SIG-M5 (cell line): ENCODE measurements at places on chromosomes 6 and 20.

GRCh38 chr20:59253779-59254319 is 46.6 kb upstream of the EDN3 start:
- no peak for DNase-seq

- DNase-seq: no peak
These were observed 6.6 kb downstream of the HTR1E start for GRCh38 chr6:86943819-86944407.

DNA sequence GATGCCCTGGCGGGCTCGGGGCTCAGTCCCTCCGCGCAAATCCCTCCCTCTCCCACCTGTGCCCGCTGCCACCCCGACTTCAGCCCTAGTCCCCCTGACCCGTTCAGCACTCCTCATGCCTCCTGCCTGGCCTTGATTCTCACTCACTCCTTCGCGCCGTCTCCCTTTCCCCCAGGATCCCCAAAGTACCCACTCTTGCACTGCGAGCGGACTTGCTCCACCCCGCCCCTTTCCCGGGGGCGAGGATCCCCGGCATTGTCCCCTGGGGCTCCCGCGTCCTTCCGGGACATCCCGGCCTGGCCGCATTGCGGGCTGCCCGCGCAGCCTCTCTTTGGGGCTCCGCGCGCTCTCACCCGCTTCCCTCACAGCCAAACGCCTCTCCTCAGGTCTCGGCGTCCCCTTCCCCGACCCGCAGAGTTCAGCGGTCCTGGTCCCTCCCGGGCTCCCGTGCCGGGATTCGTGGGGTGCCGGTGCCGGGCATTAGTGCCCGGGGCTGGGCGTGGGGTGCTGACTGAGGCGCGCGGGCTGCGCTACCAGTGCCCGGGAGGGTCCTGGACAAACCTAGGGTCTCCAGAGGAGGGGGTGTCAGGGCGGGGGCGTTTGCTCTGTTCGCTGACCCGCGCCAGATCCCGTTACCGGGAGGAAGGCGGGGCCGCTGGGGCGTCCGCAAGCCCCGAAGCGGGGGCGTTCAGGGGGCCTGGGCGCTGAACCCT is 45.5 kb upstream of the SUPT3H start:
- DNase-seq: no peak

DNA sequence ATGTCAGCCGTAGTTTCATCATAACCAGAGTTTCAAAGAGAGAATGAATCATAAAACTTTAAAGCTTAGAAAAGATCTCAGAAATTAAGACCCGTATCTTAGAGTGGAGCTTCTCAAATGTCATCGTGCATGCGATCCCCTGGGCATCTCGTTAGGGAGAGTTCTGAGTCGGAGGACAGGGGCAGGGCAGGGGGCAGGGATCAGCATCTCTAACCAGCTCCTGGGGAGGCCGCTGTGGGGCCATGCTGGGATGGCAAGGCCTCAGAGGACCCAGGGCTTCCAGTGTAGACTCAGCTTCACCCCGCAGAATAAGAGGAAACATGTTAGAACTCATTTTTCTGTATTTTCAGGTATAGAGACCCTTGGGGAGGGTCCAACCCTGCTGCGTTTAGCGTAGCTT is 72.0 kb upstream of the AFDN start:
- DNase-seq: no peak

GRCh38 chr20:53148771-53149147 is 176.6 kb downstream of the TSHZ2 start:
- no peak for DNase-seq

GRCh38 chr6:145883263-145883662 is 68.7 kb upstream of the FBXO30 start:
- DNase-seq: no peak

- DNase-seq: no peak
These were observed 90.5 kb downstream of the BANF2 start for GRCh38 chr20:17790296-17790695.

DNA sequence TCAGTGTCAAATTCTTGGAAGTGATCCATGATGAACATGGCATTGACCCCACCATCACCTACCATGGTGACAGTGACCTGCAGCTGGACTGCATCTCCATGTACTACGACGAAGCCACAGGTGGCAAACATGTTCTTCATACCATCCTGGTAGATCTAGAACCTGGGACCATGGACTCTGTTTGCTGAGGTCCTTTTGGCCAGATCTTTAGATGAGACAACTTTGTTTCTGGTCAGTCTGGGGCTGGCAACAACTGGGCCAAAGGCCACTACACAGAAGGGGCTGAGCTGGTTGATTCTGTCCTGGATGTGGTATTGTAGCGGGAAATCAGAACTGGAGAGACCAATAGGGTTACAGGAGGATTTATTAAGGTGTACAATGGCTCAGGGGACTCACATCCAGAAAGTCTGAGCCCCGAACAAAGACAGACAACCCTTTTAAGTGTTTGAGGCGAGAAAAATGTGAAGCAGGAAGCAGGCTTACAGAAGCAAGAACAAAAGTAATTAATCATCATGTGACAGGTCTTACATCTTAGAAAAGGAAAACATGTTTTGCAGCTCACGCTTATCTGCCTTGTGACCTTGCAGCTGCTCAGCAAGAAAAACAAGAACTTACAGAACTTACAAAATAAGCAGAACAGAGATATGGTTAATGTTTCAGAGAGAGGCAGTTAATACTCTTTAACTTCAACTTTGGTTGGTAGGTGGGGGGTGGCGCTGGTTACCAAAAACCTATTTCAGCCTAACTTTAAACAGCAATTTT is 58.8 kb upstream of the MOCS1 start:
- no peak for DNase-seq
